Cardiac muscle cell (in vitro differentiated cells and primary cell): ENCODE measurements at places on chromosomes 6 and 20.

- DNase-seq, result peak; percentile 24
- no peak overlapping the region for H3K27ac ChIP-seq
- no peak overlapping the region for H3K4me3 ChIP-seq
- H3K4me1 ChIP-seq, result no peaks in the 10 kb centered on the region
Observed at GRCh38 chr6:153595903-153596302, 443.1 kb upstream of the OPRM1 start.

DNA sequence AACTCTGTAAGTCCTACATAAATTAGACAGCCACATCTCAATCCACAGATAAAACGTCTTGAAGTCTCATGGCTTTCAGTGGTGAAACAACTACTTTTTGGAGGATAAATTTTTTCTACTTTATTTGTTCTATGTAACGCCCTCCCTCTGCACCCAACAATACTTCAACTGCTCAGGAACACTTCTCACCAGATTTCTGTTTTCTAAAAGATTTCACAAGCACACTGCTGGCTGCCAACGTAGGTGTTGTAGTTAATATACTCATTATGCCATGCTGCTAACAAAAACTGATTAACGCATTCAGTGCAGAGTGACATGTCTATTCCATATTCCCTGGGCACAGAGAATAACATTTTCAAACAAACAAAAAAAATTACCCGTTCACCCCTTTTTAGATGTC lies 10.2 kb downstream of the USP49 start:
- no peaks in the 10 kb centered on the region for H3K36me3 ChIP-seq
- H3K27me3 ChIP-seq, result no peaks in the 10 kb centered on the region
- no peak overlapping the region for H3K27ac ChIP-seq
- no peak for DNase-seq

- no peak overlapping the region for H3K4me3 ChIP-seq
- no peaks in the 10 kb centered on the region for H3K36me3 ChIP-seq
- H3K27me3 ChIP-seq, result no peaks in the 10 kb centered on the region
- no peaks in the 10 kb centered on the region for H3K4me1 ChIP-seq
- DNase-seq, result no peak
Observed at GRCh38 chr6:118171852-118172251, 264.8 kb downstream of the SLC35F1 start.

DNA sequence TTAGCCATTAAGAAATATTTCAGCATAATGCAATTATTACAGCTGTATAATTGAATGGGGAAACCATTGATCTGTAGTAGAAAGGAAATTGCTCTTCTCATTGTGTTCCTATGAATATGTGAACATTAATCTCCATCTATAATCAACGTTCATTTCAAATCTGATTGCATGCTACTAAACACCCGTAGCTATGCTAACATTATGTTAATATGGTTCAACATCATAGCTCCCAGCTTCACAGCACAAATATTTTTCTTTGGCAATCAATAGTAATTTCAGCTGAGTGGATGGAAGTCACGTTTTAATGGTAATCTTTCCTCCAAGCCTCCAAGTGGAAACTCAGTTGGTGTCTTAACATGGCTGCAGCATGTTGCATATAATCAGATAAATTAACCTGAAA lies 454.4 kb downstream of the MAFB start:
- no peak overlapping the region for H3K4me3 ChIP-seq
- H3K27me3 ChIP-seq, result no peaks in the 10 kb centered on the region

DNA sequence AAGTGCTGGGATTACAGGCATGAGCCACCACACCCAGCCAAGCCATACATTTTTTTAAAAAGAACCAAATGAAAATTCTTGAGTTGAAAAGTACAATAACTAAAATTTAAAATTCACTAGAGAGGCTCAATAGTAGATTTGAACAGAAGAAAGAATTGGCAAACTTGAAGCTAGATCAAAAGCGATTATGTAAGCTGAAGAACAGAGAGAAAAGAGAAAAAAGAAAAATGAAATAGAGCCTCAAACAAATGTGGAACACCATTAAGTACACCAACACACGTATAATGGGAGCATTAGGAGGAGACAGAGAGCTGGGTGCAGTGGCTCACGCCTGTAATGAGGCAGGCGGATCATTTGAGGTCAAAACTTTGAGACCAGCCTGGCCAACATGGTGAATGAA lies 31.0 kb downstream of the ERGIC3 start:
- H3K4me3 ChIP-seq, result no peak overlapping the region
- H3K27ac ChIP-seq, result no peak overlapping the region
- H3K27me3 ChIP-seq, result no peaks in the 10 kb centered on the region

- H3K36me3 ChIP-seq, result no peaks in the 10 kb centered on the region
- no peaks in the 10 kb centered on the region for H3K4me1 ChIP-seq
- no peaks in the 10 kb centered on the region for H3K27me3 ChIP-seq
- H3K27ac ChIP-seq, result no peak overlapping the region
- H3K4me3 ChIP-seq, result no peak overlapping the region
Observed at GRCh38 chr6:169575365-169575764, 126.5 kb downstream of the WDR27 start.

GRCh38 chr6:148943451-148943850 lies 196.6 kb downstream of the UST start:
- peak; percentile 54 for DNase-seq
- H3K27me3 ChIP-seq, result no peaks in the 10 kb centered on the region
- no peaks in the 10 kb centered on the region for H3K36me3 ChIP-seq
- no peak overlapping the region for H3K4me3 ChIP-seq

- no peaks in the 10 kb centered on the region for H3K36me3 ChIP-seq
- no peak overlapping the region for H3K4me3 ChIP-seq
- H3K27me3 ChIP-seq, result no peaks in the 10 kb centered on the region
- peaks cover 9% of the 10 kb centered on the region for H3K4me1 ChIP-seq
- DNase-seq, result no peak
Observed at GRCh38 chr20:7031222-7031621, 263.7 kb downstream of the BMP2 start.

DNA sequence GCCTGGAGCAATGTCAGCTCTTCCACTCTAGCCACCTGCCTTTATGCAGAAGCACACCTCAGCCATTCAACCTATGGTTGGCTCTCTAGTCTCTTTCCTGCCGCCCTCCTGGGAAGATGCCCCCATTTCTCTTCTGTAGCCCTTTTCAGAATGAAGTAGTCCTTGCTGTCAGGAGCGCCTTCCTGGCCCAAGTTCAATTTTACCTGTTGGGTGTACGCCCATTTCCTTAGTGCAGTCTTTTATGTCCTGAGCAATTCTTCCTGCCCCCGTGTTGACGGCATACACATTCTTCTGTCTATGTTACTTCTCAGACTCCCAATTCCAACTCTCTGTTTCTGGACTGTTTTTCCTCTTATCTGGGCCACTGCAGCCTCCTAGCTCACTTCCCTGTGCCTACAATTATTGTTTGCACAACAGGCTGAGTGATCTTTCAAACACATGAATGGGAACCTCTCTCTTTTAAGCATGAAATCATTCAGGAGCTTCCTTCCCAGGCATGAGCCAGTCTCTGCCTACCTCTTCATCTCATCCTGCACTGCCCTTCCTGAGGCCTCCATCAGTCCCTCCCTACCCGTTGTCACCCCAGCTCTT lies 389.2 kb downstream of the CD83 start:
- H3K27ac ChIP-seq, result no peak overlapping the region
- no peaks in the 10 kb centered on the region for H3K36me3 ChIP-seq
- no peak for DNase-seq
- H3K4me3 ChIP-seq, result no peak overlapping the region

- H3K4me1 ChIP-seq, result no peaks in the 10 kb centered on the region
- H3K4me3 ChIP-seq, result no peak overlapping the region
- H3K27me3 ChIP-seq, result no peaks in the 10 kb centered on the region
- H3K27ac ChIP-seq, result no peak overlapping the region
Observed at GRCh38 chr6:86516087-86516486, 421.2 kb upstream of the HTR1E start.

- no peak overlapping the region for H3K4me3 ChIP-seq
- peaks cover 3% of the 10 kb centered on the region for H3K4me1 ChIP-seq
- H3K36me3 ChIP-seq, result no peaks in the 10 kb centered on the region
- no peak overlapping the region for H3K27ac ChIP-seq
- peak; percentile 68 for DNase-seq
- no peaks in the 10 kb centered on the region for H3K27me3 ChIP-seq
Observed at GRCh38 chr6:43737272-43738081, 32.5 kb upstream of the VEGFA start.

- no peaks in the 10 kb centered on the region for H3K36me3 ChIP-seq
- no peaks in the 10 kb centered on the region for H3K4me1 ChIP-seq
- DNase-seq, result no peak
- no peak overlapping the region for H3K27ac ChIP-seq
- no peaks in the 10 kb centered on the region for H3K27me3 ChIP-seq
- H3K4me3 ChIP-seq, result no peak overlapping the region
Observed at GRCh38 chr20:51943761-51944160, 141.4 kb upstream of the SALL4 start.

DNA sequence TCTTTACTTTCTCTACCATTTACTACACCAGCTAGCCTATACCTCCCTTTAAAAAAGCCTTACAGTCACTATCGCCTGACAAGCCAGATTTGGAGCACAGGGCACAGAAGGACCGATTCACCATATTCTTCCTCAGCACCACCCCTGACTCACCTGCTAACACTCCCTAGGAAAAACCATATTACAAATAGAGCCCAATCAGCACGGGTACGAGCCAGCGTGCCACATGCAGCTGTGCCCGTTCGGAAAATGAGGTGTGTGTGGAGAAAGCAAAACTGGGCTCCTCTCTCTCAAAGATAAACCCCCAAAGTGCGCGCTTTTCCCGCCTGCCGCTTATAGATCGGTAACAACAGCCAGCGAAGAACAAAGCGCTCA lies 1.2 kb downstream of the SYNCRIP start:
- H3K4me1 ChIP-seq, result peaks cover 20% of the 10 kb centered on the region
- H3K27ac ChIP-seq, result peak overlapping the region; percentile 99
- peaks cover 40% of the 10 kb centered on the region for H3K36me3 ChIP-seq
- peak overlapping the region; percentile 76 for H3K4me3 ChIP-seq

- H3K36me3 ChIP-seq, result no peaks in the 10 kb centered on the region
- no peaks in the 10 kb centered on the region for H3K27me3 ChIP-seq
- H3K4me3 ChIP-seq, result no peak overlapping the region
- H3K27ac ChIP-seq, result no peak overlapping the region
Observed at GRCh38 chr6:56292505-56293181, 45.3 kb upstream of the COL21A1 start.

- no peaks in the 10 kb centered on the region for H3K36me3 ChIP-seq
- no peaks in the 10 kb centered on the region for H3K4me1 ChIP-seq
- no peak for DNase-seq
- H3K27me3 ChIP-seq, result peaks cover 41% of the 10 kb centered on the region
Observed at GRCh38 chr20:56460459-56460858, 8.0 kb upstream of the RTF2 start.

- no peak overlapping the region for H3K27ac ChIP-seq
- DNase-seq, result no peak
- no peaks in the 10 kb centered on the region for H3K4me1 ChIP-seq
- no peak overlapping the region for H3K4me3 ChIP-seq
- H3K36me3 ChIP-seq, result peaks cover 4% of the 10 kb centered on the region
Observed at GRCh38 chr20:1332749-1333300, 3.9 kb upstream of the SDCBP2 start.

DNA sequence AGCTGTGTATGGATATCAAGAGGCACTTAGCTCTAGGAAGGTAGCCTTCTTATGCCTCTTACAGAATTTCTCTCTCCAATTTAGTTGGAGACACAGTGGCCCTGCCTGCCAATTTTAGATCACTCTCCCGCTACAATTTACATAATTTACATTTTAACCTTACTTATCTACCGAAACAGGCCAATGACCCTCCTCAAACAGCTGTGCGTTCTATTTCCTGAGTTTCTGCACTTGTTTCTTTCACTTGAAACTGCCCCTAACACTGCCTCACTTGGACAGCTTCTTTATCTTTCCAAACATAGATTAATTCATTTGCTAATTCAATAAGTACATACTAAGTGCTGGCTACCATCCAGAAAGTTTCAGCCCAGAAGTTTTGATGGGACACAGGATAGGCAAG lies 52.9 kb upstream of the HDDC2 start:
- no peak for DNase-seq
- no peak overlapping the region for H3K27ac ChIP-seq
- no peaks in the 10 kb centered on the region for H3K27me3 ChIP-seq
- H3K4me3 ChIP-seq, result no peak overlapping the region
- peaks cover 15% of the 10 kb centered on the region for H3K4me1 ChIP-seq

GRCh38 chr6:111725446-111726112 lies 119.9 kb upstream of the TRAF3IP2 start:
- no peaks in the 10 kb centered on the region for H3K27me3 ChIP-seq
- H3K36me3 ChIP-seq, result no peaks in the 10 kb centered on the region
- no peaks in the 10 kb centered on the region for H3K4me1 ChIP-seq
- no peak overlapping the region for H3K4me3 ChIP-seq
- H3K27ac ChIP-seq, result no peak overlapping the region

DNA sequence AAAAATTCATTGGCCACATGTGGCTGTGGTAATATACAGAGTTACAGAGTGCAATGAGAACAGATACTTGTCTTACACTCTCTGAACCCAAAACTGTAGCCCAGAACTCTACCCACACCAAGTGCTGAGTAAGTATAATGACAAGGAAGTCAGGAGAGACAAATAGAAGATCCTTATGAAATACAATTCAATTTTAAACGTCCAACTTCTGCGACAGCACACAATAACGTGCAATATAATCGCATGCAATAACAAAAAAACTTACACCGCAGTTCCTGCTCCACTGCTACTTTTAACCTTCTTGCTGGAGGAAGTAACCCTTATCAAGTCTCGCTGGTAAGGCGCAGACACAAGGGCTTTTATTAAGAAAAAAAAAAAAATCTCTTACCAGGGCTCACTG lies 881 bp downstream of the SFT2D1 start:
- peaks cover 3% of the 10 kb centered on the region for H3K4me1 ChIP-seq
- peak overlapping the region; percentile 56 for H3K4me3 ChIP-seq
- H3K36me3 ChIP-seq, result no peaks in the 10 kb centered on the region
- no peak overlapping the region for H3K27ac ChIP-seq
- no peak for DNase-seq
- H3K27me3 ChIP-seq, result no peaks in the 10 kb centered on the region

GRCh38 chr20:9348747-9349146 lies 165.6 kb upstream of the LAMP5 start:
- DNase-seq, result peak; percentile 36
- H3K4me1 ChIP-seq, result peaks cover 43% of the 10 kb centered on the region
- no peaks in the 10 kb centered on the region for H3K27me3 ChIP-seq
- H3K27ac ChIP-seq, result peak overlapping the region; percentile 47

- H3K27ac ChIP-seq, result no peak overlapping the region
- DNase-seq, result no peak
- H3K27me3 ChIP-seq, result no peaks in the 10 kb centered on the region
- H3K4me3 ChIP-seq, result no peak overlapping the region
- no peaks in the 10 kb centered on the region for H3K4me1 ChIP-seq
Observed at GRCh38 chr6:16812993-16813392, 51.7 kb upstream of the ATXN1 start.
